ENCODE measurements at places on chromosomes 7 and 10.

DNA sequence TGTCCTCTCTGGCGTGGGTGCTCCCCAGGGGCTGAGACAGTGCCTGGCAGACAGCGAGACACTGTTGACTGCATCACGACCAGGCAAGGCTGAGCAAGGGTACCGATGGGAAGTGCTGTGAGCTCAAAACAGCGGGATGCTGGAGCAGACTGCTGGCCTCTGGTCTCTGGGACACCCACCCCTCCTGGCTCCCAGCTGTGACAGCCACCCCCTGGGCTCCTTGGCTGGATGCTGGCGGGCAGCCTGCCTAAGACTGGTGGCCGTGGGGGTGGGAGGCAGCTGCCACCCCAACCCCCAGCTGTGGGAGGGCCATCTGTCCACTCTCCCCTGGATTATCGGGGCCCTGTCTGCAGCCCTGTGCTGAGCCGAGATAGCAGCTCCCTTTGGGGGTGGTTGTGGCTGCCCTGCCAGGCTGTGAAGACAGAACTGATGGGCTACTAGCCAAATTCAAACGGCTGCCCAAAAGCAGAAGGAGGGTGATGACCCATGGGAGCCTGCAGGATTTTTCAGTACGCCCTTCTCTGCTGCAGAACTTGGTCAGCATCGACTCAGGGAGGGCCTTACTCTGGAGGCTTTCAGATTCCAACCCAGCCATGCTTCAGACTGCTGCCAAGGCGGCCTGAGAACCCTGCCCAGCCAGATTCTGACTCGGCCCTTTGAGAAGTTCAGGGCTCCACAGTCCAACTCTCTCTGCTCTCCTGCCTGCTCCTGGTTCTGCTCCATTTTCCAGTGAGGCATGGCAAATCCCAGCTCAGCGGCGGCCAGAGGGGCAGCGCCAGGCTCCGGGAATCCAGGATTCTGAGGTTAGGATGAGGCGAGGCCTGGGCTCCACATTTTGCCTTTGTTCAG lies 125.3 kb downstream of the NEURL1 start:
- DNase-seq, result peak; percentile 76

GRCh38 chr10:4215485-4215884 lies 430.5 kb upstream of the KLF6 start:
- DNase-seq, result no peak

- peak; percentile 58 for DNase-seq
Measured at GRCh38 chr10:122495406-122496340, 34.3 kb downstream of the HTRA1 start.

- no peak for DNase-seq
Measured at GRCh38 chr10:54769051-54769450, 32.0 kb downstream of the PCDH15 start.

DNA sequence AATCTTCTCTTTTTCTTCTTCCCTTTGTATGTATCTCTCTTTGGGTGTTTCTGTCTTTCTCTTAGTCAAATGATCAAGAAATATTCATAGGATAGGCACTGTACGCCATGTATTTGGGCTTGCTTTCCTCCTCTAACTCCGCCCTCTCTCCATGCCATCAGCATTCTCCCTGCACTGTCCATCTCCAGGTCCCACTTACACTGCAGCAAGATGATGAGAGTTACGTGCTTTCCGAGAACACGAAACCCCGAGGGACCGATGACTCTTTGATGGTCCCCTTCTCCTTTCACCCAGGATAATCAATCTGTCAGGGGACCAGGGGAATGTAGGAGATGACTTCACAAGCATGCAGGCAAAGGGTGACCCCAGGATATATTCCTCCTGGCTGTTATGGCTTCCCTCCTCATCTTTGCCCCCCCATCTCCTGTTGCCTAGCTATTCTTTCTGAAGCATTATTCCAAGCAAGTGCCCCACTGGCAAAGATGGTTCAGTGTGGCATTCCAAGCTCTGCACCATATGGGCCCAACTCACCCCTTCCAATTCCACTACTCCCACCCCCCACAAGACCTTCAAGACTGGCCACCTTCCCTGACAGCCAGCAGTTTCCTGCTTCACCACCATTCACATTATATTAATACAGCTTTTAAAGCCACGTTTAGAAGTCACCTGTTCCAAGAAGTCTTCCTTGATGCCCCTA lies 40.0 kb downstream of the HIF1AN start:
- DNase-seq, result no peak

- peak; percentile 76 for DNase-seq
Measured at GRCh38 chr10:79067241-79068202, 1.2 kb upstream of the ZMIZ1 start.

DNA sequence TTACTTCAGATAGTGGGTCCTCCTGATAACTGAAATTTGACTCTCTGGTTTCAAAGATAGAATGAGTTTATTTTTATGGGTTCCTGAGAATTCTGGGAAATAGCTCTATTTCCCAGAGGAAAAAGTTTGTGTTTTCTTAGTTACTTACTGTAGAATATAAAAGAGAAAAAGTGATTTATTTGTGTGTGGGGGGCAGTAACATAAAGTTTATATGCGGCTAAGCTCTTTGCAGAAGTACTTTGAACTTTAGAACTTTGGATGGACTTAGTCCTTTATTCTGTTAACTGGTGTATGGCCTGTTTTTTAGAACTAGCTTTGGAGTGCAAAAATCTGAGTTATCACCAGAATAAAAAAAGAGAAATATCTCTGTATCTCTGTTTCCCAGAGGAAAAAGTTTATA lies 157.1 kb downstream of the BBS9 start:
- DNase-seq, result no peak

DNA sequence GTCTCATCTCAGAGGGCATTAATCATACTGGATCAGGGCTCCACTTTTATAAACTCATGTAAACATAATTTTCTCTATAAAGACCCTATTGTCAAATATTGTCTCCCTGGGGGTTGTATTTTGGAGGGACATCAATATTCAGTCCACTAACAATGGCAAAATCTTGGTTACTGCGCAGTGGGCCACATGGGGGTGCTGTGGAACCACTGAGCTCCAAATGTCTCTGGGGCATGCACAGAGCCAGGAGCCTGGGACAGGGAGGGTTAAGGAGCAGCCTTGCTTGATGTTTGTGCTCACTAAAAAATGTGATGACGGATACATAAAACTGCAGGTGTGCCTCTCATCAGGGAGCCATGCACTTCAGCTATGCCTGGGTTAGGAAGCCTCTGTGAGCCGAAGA lies 62.1 kb upstream of the PRSS58 start:
- no peak for DNase-seq

GRCh38 chr7:108158776-108159175 lies 28.6 kb upstream of the LAMB4 start:
- DNase-seq, result no peak

- no peak for DNase-seq
Measured at GRCh38 chr7:48638041-48638440, 286.3 kb upstream of the CDC14C start.

DNA sequence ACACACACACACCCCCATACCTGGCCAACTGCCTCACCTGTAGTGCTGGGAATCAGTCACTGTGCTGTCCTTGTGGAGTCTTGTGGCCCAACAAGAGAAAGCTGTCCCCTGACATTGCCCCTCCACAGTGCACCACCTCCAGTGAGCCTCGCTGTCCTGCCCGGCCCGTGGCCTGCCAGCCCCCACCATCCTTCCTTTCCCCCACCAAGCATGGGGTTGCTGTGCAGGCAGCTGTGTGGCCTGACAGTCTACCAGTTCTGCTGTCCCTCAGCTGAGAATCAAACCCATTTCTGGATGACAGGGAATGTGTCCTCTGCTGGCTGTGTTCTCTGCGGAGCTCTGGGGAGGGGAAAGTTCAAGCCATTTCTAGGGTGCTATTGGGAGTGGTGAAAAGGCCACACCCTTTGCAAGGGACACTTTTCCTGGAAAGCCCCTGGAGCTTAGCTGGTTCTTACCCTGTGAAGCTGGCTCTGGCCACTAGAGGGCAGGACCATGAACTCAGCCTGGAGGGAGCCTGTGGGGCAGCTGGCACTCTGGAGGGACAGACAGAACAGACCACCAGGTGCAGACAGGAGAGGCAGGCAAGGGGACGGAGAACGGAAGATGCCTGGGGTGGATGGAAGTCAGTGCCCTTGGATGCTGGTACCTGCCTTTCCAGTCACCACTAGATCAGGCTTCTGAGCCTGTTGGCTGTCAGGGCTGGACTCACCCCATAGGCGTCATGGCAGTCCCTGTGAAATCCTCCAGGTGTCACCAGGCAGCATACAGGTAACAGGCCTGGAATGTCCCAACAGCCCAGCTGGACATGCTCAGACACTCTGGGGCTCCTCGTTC lies 10.5 kb upstream of the MTPAP start:
- no peak for DNase-seq

- DNase-seq, result no peak
Measured at GRCh38 chr7:45084901-45085618, 3.7 kb downstream of the NACAD start.

DNA sequence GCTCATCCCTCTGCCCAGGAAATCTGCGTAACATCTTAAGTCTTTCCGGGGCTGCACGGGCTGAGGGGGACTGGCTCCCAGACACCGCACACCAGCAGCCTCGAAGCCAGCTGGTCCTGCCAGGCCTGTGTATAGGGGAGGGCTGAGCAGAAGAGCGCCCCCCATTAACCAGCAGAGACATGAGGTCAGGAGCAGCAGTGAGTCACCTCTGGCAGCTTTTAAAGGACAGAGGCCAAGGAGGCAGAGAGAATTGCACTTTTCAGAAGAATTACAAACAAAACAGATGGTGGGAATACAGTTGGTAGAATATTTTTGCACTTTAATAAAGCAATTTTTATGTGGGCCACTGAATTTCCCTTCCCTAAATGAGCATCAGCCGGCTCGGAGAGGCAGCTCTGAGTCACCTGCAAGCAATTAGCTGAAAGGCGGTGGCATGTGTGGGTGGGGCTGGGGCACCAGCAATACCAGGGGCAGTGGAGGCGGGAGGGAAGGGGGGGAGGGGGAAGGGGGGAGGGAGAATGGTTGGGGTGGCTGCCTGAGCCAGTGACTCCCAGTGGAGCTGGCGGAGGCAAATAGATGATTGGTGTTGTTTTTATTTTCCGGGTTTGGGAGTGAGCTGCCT lies 39.1 kb downstream of the GOLGA7B start:
- peak; percentile 12 for DNase-seq

DNA sequence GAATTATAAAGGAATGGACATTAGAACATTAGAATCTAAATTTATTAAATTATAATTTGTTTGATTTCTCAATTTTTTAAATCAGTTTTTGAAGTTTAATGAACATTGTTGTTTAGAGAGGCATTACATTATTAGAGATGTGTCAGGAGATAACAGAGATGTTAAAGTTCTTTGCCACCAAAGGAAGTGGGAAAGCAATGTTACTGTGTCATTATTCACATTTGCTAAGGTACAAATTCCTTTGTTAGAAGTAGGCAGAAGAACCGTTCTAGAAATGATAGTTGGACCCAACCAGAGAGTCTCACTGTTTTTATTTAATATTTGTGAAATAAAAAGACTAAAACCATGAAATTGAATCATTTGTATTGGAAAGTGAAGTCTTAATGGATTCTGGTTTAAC lies 92.9 kb downstream of the MDFIC start:
- DNase-seq, result no peak

- DNase-seq, result peak; percentile 37
Measured at GRCh38 chr10:116708391-116708821, 34.0 kb downstream of the HSPA12A start.

- no peak for DNase-seq
Measured at GRCh38 chr10:130418731-130419130, 282.5 kb downstream of the GLRX3 start.

GRCh38 chr7:111893190-111893589 lies 313.0 kb downstream of the DOCK4 start:
- no peak for DNase-seq

- no peak for DNase-seq
Measured at GRCh38 chr10:75617485-75618155, 186.2 kb downstream of the LRMDA start.

DNA sequence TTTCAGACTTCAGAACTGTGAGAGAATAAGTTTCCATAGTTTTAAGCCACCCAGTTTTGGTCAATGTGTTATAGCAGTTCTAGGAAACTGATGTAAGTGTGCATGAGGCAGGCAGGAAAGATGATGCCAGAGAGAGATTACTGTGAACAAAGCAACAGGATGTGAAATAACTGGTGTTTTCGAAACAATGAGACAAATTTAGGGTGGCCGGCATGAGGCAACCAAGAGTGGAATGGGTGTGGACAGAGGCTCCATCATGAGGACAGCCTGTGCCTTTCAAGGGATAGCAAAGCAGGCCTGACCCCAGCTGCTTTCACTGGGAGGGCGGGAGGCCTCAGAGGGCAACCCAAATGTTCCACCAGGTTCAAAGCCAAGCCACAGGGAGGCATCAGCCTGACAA lies 67.3 kb upstream of the UCN3 start:
- no peak for DNase-seq

DNA sequence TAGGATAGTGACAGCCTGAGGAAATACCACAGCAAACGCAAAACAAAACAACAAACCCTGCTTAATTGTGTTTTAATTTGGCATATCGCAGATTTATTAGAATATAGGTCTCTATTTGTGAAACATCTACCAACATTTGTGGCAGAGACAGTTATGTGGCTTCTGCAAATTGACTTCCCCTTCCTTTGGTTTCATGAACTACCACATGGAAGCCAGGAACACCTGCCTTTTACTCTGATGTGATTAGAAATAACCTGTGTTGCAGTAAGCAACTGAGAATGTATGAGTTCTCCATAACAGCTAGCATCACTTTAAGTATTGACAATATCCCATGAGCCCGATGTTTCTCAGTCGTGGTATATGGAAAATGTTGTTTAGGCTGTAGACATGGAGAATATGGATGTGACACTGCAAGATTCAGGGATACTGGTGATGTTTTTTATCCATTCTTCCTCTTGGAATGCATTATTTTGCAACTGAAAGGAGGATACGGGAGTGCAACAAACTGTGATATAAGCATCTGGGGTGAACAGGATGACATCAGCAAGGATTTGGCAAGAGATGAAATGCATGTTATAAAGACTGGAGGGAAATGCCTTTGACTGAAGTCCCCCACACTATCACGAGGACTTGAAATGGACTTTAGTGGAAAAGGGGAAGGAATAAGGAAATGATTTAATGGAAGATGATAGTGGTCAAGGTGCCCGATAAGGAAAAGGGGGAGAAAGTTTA lies 95.9 kb downstream of the CUBN start:
- DNase-seq, result no peak

GRCh38 chr7:88522771-88523293 lies 216.1 kb upstream of the STEAP4 start:
- DNase-seq, result no peak

GRCh38 chr7:141072548-141073172 lies 1.2 kb upstream of the TMEM178B start:
- DNase-seq, result no peak
